Stimulated activated CD4-positive, alpha-beta T cell treated with anti-CD3 and anti-CD28 coated beads, Interleukin-2, amount 100 ng/mL, for 24 hours (primary cell): ENCODE measurements at places on chromosomes 12 and 14.

GRCh38 chr14:88505621-88506020, 49.2 kb downstream of the PTPN21 start:
- no peak for DNase-seq

DNA sequence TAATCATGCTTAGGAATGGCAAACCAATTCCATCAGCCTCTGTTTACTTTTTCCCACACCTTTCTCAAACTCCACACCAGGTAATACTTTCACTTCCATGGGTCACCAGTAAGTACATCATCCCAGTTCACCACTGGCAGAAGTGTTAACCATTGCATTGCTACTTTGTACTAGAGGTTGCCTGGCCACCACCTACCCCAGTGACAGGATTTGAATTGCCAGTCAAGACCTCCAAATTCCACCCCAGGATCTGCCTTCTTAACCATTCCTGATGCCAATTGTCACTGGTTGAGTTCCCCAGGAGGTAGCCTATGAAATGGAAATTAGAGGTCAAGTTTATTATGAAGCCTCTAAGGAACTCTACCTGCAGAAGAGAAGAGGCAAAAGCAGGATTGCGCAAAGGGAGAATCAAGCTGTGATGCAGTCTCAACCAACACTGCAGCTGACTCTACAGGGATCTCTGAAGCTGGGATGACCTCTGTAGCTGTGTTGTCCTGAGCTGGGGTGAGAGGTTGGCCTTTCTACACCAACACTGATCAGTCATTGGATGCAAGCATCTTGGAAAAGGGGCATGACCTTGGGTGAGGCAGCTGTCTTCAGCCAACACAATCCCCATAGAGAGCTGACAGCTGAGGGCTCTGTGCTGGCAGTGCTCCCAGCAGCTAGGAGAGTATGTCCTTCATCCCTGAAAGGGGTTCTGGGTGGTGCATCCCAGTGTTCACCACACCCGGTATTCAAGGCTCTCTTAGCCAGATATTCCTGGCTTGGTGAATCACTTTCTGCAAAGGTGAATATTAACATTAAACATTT, 37.0 kb upstream of the HMGA2 start:
- DNase-seq = no peak

DNA sequence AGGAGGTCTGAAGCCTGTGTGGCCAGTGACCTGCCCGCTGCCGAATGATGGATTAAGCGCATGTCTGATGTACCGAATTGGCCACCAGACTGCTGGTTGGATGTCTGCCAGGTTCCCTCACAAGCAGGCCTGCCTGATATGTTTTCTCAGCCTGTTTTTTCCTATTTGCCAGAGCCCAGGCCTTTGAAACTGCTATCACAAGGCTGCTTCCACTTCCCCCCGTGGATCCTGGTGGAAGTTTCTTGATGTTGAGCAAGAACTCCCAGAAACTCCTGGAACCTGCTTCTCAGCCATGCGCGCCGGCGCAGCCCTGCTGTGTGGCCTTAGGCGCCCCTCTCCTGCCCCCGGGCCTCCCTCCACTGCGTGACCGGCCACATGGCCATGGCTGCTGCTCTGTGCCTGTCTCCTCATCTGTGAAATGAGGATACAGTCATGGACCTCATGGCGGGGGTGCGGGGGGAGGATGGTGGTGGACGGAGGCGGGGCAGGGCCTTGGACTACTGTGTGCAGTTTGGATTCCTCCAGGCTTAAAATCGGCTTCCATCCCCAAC, 56.6 kb downstream of the CALM1 start:
- no peak for DNase-seq

GRCh38 chr12:92421701-92422100, 276.1 kb upstream of the BTG1 start:
- DNase-seq = no peak

DNA sequence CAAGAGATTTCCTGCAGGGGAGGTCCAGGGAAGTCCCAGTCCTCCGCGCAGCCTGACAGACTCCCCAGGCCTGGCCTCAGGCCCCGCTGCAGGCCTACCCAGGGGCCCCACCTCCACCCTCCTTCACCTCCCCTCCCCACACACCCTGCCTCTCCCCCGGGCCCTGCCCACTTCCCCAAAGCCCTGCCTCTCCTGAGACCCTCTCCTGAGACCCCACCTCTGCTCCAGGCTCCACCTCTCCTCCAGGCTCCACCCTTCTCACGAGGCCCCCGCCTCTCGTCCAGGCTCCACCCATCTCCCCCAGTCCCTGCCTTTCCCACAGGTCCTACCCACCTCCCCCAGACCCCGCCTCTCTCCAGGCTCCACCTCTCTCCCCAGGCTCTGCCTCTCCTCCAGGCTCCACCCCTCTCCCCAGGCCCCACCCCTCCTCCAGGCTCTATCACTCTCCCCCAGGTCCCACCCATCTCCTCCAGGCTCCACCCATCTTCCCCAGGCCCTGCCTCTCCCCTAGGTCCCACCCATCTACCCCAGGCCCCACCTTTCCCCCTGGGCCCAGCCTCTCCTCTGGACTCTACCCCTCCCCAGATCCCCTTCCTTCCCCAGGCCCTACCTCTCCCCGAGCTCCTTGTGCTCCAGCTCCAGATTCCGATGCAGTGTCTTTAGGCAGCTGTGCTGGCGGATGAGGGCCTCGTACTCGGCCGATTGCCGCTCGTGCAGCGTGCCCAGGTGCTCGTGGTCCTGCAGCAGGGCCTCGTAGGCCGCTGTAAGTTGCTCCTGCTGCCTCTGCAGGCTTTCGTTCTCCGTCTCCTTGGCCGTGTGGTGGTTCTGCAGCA, 58.8 kb upstream of the GPR68 start:
- peak; percentile 64 for DNase-seq

DNA sequence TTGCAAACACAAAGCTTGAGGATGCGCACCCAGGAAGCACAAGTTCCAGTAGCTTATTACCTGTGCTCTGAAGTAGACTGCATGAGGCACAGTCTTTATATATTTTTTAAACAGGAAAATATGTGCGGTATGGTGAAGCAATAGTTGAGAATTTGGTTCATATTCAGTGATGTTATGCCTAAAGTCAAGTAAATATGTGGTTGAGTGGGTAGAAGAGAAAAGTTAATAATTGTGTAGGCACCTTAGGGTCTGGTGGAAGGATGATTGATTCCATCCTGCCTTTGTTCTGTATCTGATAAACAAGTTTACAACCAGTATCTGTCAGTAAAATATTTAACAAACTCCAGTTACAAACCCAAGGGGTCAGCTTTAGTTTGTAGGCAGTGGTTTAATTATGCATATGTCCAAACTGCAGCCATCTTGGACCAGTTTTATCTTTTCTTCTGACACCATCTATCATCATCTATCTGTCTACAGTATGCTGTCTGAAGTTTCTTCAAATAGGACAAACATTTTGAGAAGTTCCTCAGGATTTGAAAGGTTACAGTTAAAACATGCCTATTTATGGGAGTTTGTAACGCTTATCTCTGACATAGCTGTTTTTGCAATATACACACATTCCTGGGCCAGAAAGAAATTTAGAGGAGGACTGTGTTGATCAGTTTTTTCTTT, 10.8 kb downstream of the SINHCAF start:
- DNase-seq = no peak

DNA sequence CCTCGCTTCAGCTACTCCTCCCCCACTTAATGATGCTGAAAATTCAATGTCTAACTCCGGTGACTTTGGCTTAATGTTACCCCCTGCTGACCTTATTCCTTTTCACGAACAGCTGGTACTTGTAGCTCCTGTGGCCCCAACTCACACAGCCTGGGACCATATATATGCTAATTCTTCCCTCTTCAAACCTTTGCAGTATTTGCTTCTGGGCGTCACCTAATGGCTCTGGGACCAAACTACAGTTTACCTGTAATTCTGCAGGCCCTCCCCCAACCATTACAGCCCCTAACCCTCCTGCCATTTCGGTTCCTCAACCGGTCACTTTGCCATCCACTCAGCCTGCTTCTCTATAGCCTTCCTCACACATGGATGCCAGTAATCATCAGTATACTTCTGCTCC, 29.6 kb upstream of the C12orf75 start:
- DNase-seq = no peak

GRCh38 chr14:103533999-103534575, 5.1 kb downstream of the TRMT61A start:
- DNase-seq = no peak

GRCh38 chr12:64735442-64735841, 23.8 kb downstream of the GNS start:
- DNase-seq = no peak

- DNase-seq = no peak
Observed at GRCh38 chr12:71007781-71008404, 87.4 kb upstream of the PTPRR start.

GRCh38 chr12:47988073-47989022, 15.9 kb downstream of the COL2A1 start:
- no peak for DNase-seq

- no peak for DNase-seq
Observed at GRCh38 chr14:74572726-74573301, 39.2 kb downstream of the LTBP2 start.

GRCh38 chr12:49524660-49525324, 14.0 kb upstream of the KCNH3 start:
- DNase-seq = no peak

DNA sequence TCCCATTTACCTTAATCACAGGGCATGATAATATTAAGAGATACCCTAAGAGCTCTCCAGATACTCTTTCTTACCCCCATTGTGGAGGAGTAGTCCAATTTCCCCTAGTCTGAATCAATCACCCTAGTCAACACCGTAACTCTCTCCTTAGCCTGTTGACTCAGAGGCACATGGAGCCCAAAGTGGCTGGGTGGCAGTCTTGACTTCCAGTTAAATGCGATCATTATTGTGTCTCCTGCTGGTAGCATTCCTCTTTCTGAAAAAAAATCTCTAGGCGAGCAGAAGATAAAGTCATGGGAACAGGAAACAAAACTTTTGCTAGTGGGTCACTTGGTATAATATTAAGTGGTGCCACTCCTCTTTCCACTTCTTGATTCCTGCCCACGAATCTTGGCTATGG, 46.4 kb downstream of the EMP1 start:
- no peak for DNase-seq

DNA sequence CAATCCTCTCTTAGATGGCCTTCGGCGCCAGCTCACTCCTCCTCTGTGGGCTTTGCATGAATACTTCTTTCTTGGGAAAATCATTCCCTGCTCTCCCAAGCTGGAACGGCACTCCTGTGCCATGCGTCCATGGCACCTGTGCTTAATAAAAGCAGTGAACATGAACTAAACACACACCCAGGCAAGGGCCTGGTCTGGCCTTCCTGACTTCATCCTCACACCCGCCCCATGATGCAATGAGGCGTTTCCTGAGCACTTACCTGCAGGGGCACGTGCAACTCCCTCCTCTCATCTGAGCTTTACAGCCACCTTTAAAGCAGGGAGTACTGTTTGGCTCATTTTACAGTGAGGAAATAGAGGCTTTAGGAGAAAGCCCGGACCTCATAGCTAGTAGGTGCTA, 219.8 kb downstream of the SLC41A2 start:
- no peak for DNase-seq

- no peak for DNase-seq
Observed at GRCh38 chr12:102675672-102676071, 195.3 kb upstream of the IGF1 start.
